Prostate gland (tissue), 2 donors: ENCODE measurements at places on chromosomes 3 and 15. TPM values are rescaled to one million over a fixed set of nuclear protein-coding genes. Genes with fewer than 3 reads are reported as not detected.

DNA sequence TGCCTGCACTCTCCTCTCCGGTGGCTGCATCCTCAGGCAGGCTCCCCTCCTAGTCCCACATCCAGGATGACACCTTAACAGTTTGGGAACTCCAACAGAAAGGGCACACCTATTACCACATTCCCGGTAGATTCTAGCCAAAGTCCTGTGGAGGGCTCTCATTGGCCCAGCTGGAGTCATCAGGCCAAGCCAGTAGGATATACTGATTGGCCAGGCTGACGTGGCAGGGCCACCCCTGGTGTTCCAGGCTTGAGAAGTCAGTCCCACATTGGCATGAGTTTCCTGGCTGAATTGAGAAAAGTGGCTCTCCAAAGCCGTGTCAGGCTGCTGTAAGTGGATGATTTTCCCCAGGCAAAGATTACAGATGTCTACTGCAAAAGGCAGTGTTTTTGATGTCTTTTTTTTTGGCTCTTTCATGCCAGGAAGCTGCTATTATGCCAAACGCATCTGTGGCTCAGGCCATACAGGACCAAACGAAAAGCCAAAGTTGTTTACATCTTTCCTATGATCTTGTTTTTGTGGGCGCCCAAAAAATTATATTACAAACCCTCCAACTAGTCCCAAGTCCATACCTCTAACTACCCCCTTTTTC, 6.6 kb upstream of the BLM start:
- no peak for DNase-seq

- peak; percentile 57 for DNase-seq
Observed at GRCh38 chr3:55484801-55485791, 2.0 kb downstream of the WNT5A start.

DNA sequence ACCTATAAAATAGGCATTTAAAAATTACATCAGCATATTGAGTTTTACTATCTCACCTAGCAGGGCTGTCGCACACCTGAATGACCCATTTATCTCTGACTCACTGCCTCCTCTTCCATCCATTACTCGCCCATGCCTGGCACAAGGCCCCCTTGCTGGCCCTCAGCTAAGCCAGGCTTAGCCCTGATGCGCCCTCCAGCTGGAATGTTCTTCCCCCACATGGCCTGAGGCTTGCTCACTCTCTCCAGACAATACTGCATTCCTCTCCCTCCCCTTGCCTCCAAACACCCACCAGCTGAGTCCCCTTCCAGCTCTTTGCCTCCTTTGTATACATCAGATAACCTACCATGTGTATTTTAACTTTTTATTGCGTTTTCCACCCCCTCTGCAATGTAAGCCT, 7.2 kb downstream of the SH3BP5 start:
- DNase-seq: no peak

DNA sequence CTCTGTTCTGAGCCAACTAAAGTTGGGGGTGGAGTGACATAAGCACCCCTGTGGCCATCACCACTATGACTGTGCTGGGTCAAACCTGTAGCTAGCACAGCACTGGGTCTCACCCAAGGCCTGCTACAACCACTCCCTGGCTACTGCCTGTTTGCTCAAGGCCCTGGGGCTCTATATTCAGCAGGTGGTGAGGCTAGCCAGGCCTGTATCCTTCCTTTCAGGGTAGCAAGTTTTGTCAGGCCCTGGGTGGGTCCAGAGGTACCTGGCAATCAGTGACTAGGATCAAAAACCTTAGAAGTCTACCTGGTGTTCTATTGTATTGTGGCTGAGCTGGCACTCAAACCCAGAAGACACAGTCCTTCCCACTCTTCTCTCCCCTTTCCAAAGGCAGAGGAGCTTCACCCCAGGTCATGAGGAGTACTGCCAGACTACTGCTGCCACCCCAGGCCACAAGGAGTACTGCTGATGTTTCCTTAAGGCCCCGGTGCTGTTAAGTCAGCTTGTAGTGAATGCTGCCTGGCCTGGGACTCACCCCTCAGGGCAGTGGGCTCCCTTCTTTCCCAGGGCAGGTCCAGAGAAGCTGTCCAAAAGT, 170.8 kb downstream of the IGSF11 start:
- DNase-seq: no peak

Gene GABRR3
- 0.34 TPM for total RNA-seq

Gene SLC12A1
- not detected for total RNA-seq

Gene ZCWPW2
- total RNA-seq: 1.7 TPM
